PC-9 (cell line): ENCODE measurements at places on chromosomes 6 and 20. TPM values are rescaled to one million over a fixed set of nuclear protein-coding genes. Genes with fewer than 3 reads are reported as not detected.

DNA sequence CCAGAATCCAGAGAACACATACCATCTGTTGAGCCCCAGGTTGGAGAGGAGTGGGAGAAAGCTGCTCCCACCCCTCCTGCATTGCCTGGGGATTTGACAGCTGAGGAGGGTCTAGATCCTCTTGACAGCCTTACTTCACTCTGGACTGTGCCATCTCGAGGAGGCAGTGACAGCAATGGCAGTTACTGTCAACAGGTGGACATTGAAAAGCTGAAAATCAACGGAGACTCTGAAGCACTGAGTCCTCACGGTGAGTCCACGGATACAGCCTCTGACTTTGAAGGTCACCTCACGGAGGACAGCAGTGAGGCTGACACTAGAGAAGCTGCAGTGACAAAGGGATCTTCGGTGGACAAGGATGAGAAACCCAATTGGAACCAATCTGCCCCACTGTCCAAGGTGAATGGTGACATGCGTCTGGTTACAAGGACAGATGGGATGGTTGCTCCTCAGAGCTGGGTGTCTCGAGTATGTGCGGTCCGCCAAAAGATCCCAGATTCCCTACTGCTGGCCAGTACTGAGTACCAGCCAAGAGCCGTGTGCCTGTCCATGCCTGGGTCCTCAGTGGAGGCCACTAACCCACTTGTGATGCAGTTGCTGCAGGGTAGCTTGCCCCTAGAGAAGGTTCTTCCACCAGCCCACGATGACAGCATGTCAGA lies 77.4 kb downstream of the ASXL1 start:
- no peak for DNase-seq

Gene THEMIS
- total RNA-seq, result not detected in 2 replicates

DNA sequence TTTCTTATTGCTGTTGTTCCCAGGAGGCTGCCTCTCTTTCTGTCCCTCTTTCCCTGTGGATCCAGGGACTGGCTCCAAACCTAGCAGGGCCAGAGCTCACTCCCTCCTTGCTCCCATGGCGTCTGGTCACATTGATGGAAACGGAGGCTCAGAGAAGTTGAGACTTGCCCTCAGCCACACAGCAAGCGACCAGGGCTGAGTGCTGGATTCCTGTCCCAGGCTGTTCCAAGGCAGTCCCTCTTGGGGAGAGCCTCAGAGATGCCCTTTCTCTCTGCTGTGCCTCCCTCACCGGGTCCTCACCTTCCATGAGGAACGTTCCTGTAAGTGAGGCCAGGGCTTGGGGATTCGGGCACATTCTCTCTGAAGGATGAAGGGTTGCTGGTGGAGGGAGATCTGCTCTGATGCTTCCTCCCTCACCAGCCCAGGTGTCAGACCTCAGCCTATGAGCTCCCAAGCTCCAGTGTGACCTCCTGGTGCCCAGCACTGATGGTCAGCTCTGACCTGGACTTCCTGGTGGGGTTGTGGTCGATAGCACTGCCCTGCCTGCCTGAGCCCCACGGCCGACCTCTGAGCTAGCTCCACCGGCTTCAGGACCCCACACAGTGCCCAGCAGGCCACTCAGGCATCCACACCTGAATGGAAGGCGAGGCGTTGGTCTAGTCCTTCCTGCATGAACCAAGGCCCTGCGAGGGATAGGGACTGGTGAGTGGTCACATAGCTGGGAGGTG lies 26.8 kb downstream of the SUN5 start:
- DNase-seq, result no peak

Gene NRN1
- total RNA-seq, result not detected in 2 replicates

Gene MUCL3
- total RNA-seq, result not detected in 2 replicates

Gene SNAP25
- not detected in 2 replicates for total RNA-seq

Gene SPEF1
- total RNA-seq, result 2.6 and 2.7 TPM in 2 replicates

Gene VGLL2
- total RNA-seq, result not detected in 2 replicates

GRCh38 chr20:60480950-60481742 lies 522.9 kb downstream of the CDH26 start:
- no peak for DNase-seq

Gene ARFGEF3
- total RNA-seq, result 9.9 and 10.0 TPM in 2 replicates

DNA sequence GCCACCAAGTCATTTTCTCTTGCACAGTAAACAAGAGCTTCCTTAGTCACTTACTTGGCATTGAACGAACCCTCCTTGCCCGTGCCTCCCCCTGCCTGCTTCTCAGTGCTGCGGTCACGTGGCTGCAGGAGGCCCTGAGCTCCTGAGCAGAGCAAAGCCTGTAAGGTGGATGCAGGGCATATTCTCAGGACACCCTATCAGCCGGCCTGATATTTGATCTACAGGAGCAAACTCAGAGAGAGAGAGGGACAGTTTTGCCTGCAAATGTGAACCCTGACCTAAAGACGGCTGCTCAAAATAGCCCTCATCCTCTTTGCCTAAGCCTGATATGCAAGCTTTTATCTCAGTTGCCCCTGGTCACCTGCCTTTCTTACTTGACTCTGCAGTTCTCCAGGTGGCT lies 93.0 kb upstream of the POPDC3 start:
- peak; percentile 79 for DNase-seq

Gene TSHZ2
- not detected in 2 replicates for total RNA-seq

Gene ACOT8
- total RNA-seq, result 33.4 and 40.0 TPM in 2 replicates

DNA sequence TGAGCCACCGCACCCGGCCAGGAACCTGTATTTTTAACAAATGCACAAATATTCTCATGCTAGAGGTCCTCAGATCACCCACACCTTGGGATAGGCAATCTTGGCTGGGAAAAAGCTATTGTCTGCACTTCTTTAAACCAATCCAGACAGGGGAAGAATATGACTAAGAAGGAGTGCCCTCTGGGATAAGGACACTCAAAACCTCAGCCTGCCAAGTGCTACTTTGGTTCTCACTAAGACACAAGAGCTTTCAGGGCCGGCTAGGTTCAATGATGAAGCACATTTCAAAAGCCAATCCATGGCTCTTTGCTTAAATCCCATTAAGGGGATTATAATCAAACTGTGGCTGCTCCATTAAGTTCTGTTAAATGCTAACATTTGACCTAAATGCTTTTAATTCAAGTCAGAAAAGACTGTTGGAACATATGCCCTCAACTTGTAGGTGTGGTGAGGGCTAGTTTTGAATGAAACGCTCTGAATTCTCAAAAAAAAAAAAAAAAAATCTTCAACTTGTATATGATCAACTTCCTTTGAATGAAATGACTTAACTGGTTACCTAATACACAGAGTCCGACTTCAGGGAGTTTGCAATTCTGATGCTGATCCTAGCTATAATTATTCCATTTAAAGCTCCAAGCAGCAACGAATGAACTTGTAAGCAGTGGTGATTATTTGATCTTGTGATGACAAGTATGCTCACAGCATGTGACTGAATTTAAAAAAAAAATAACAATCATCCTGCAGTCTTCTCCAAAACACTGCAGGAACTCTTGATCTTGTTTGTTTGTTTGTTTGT lies 56.6 kb downstream of the SLC23A2 start:
- no peak for DNase-seq

DNA sequence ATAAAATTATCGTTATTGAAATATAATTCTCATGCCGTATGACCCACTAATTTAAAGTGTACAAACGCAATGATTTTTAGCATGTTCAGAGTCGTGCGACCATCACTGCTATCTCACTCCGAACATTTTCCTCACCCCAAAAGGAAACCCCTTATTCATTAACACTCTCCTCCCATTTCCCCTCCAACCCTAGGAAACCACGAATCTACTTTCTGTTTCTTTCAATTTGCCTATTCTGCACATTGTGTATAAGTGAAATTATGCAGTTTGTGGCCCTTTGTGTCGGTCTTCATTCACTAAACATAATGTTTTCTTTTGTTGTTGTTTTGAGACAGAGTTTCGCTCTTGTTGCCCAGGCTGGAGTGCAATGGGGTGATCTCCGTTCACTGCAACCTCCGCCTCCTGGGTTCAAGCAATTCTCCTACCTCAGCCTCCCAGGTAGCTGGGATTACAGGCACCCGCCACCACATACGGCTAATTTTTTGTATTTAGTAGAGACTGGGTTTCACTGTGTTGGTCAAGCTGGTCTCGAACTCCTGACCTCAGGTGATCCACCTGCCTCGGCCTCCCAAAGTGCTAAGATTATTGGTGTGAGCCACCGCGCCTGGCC lies 99.7 kb upstream of the ZNF217 start:
- no peak for DNase-seq

DNA sequence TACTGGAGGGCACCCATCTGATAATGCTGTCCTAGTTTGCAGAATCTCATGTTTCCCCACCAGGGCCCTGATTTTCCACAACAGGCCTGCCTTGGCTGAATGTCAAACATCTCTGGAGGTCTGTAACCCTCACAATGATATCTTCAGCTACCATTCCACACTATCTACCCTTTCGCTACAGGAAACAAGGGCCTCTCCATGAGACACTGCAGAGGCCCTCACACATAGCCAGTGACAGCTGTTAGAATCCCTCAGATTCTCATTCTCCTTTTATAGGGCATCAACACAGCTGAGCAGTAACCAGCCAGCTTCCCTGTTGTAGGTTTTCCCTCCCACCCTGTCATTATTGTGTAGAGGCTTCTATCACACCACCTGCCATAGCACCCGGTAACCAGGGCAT lies 29.6 kb upstream of the MICB start:
- DNase-seq, result no peak

GRCh38 chr20:50029697-50030461 lies 47.1 kb downstream of the SNAI1 start:
- DNase-seq, result peak; percentile 69

- no peak for DNase-seq
These were observed 26.1 kb upstream of the FOXF2 start for GRCh38 chr6:1363298-1363697.

Gene MLN
- not detected in 2 replicates for total RNA-seq

Gene CCN6
- not detected in 2 replicates for total RNA-seq

DNA sequence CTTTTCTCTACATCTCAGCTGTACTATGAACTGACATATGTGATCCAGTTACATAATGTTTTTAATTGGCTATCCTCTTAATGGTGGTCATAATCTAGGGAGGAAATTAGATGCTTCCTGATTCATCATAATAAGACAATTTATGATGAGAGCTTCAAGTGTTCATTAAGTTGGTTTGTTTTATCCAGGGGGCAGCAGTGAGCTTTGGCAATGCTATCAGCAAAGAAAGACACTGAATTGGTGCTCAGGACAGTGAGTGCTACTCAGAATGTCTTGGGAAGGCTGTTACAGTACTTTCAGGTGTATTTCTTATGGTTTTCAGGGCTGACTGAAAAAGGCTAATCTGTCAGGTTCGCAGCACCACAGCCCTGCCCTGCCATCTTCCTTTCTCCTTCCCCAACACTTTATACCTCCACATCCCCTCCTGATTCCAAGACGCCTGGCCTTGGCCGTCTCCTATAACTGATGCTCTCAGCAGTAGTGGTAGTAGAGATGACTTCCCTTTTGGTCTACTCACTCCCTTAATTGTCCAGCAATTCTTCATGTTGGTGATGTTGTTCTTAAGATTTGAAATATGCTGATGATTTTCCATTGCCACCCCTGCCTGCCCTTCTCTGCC lies 67.0 kb upstream of the TNFAIP3 start:
- no peak for DNase-seq

Gene TRAPPC3L
- not detected in 2 replicates for total RNA-seq

Gene NKAIN4
- not detected in 2 replicates for total RNA-seq

- DNase-seq, result no peak
These were observed 79.4 kb downstream of the LIN28B start for GRCh38 chr6:105036351-105036750.

- peak; percentile 51 for DNase-seq
These were observed 89.3 kb downstream of the JPH2 start for GRCh38 chr20:44097521-44098255.

Gene GRM1
- 0.26 TPM in 1 of 2 replicates, not detected in the other for total RNA-seq

- DNase-seq, result no peak
These were observed 15.7 kb upstream of the QKI start for GRCh38 chr6:163398815-163399214.

- no peak for DNase-seq
These were observed 736.0 kb downstream of the CD109 start for GRCh38 chr6:74431873-74432580.

Gene RAET1L
- 1.2 and 2.8 TPM in 2 replicates for total RNA-seq

GRCh38 chr20:39503902-39504709 lies 542.0 kb downstream of the DHX35 start:
- no peak for DNase-seq

Gene BCAS1
- 3.9 and 4.0 TPM in 2 replicates for total RNA-seq

- peak; percentile 82 for DNase-seq
These were observed at the start of gene C6orf47 for GRCh38 chr6:31660381-31661261. Gene C6orf47 (minus strand): TSS chr6:31660778. CDS start chr6:31659947, 831 bp downstream.

DNA sequence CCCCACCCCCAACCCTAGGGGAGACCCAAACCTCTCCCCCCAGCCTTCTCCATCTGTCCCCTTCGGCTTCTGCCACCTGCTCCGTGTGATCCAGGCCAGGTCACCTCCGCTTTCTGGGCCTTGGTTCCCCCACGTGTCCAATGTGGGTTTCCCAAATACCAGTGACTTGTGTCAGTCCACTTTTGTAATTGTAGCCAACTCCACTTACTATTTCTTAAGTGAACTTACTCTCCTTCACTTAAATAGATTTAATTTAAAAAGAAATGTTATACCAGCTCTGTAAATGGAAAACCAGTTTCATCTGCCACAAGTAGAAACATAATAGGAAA lies 10.0 kb upstream of the FAM110A start:
- no peak for DNase-seq

GRCh38 chr20:53324816-53325215 lies 268.8 kb downstream of the ZNF217 start:
- DNase-seq, result no peak

DNA sequence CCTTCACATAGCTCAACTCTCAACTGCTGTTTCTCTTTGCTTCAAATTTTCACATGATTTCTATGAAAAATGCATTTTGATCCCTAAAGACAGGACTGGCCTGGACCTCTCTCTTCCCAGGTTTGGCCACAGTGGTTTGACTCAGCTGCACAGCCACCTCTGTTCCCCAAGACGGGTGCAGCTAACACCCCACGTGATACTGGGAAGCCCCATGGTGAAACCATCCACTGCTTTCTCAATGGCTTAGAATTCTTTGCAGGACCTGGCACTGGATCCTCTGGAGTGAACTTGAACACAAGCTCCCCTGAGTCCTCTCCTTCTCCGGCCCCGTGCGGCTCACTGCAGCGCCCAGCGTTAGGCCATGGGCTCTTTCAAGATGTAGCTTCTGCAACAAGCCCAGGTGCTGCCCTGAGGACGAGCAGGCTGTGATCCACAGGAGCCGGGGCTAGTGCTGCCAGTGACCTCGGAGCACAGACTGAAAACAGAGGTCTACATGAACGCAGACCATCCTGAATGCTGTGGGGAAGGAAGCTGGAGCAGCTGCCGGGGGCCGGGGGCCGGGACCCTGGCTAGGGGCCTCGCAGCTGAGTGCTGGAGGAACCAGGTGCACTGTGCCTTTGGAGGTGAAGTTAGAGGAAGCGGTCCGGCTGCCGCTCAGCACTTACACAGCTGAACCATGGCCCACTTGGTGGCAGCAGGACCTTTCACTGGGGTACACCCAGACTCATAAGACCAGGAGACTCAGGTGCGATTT lies 58.8 kb upstream of the MPC1 start:
- DNase-seq, result no peak

Gene PBOV1
- not detected in 2 replicates for total RNA-seq
